Stimulated activated CD8-positive, alpha-beta memory T cell treated with anti-CD3 and anti-CD28 coated beads, Interleukin-15, amount 100 ng/mL, for 24 hours (primary cell): ENCODE measurements at places on chromosomes 7 and 10.

DNA sequence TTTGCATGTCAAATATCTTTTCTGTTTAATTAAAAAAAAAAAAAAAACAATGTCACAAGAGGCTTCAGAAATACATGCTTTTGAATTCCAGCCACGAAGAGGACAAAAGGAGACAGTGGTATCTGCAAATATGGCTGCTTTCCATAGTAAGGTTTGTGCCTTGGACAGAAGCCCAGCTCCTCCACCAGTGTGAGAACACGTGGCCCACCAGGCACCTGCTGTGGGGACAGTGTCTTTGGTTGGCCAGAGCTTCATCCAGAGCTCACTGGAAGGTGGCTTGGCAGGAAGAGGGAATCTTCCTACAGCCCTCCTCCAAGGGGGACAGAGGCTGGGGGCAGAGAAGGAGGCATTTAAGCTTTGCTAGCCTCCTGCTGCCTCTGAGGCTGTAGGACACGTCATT is 144.6 kb downstream of the GLCCI1 start:
- no peak for DNase-seq

GRCh38 chr10:52703451-52703850 is 69.1 kb downstream of the MBL2 start:
- no peak for DNase-seq

DNA sequence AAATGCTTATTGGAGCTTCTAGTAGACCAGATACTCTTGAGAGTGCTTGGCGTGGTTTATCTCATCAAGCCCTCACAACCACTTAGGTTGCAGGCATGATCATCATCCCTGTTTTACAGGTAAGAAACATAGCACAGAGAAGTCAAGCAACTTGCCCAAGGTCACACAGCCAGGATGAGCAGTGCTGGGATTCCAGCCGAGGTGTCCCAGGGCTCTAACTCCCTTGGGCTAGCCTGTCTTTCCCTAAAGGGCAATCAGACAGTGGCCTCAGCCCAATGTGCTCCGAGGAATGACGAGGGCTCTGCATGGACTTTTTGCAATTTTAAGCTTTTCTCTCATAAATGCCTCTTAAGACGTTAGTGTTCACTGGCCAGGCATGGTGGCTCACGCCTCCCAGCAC is 39.9 kb upstream of the SPDYE3 start:
- DNase-seq, result no peak

DNA sequence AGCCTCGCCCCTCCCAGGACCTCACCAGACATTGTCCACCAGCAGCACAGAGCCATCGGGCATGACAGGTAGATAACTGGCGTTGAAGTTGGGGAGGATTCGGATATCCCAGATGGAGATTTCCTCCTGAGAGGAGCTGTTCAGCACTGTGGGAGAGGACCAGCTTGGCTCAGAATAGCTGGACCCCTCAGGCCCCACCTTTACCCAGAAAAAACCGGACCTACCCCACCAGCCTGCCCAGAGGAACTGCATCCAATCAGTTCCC is 1.5 kb downstream of the TRAPPC14 start:
- DNase-seq, result no peak
